ENCODE measurements at places on chromosomes 5 and 9.
A peak's percentile ranks its signal among the peaks of the same experiment; 100 is the strongest.

- DNase-seq = no peak
These were observed 100.5 kb upstream of the CCDC152 start for GRCh38 chr5:42655982-42656650.

DNA sequence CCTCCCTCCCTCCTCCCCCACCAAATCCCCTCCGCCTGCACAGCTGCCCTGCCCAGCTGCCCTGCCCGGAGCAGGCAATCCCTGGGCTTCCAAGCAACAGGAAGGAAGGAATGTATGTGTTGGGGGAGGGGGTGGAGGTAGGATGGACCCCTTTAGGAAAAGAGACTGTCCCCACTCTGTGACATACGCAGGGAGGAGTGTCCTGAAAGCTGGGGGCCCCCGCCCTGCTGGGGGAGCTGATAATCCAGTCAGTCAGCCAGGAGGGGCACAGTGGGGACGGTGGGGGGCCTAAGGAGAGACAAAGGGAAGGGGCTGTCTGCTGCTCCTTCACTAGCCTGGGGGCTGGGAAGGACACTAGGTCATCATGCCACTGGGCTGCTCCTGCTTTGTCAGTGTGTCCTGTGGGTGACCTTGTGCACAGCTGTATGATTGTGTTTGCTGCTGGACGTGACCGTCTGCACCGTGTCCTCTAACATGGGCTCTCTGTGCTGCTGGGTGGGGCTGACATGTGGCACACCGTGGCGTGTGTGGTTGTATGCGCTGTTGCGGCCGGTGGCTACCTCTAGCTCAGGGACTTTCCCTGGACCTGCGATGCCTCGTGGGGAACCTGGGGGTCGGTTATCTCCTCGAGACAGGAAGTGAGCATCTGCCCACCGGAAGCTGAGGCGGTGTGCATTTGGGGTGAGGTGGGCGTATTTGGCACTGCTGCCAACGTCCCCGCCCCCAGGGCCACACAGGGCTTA lies 3.0 kb downstream of the N4BP3 start:
- DNase-seq = peak; percentile 24

DNA sequence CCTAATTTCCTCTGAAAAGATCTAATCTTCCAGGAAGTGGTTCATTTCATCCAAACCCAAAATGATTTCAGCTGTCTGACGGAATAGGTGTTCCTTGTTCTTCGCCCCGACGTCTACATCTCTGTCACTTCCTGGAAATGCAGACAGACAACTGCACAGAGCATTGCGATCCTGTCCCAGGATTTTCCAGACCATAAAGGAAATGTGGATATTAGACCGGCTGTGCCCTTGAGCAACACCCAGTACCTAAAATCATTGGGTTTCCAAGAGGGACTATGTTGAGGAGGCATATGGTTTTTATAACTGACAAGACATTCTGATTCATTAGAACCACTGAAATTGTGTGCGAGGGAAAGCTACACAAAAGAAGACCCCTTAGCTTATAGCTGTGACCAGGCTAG lies 74.2 kb downstream of the MSX2 start:
- DNase-seq = no peak

DNA sequence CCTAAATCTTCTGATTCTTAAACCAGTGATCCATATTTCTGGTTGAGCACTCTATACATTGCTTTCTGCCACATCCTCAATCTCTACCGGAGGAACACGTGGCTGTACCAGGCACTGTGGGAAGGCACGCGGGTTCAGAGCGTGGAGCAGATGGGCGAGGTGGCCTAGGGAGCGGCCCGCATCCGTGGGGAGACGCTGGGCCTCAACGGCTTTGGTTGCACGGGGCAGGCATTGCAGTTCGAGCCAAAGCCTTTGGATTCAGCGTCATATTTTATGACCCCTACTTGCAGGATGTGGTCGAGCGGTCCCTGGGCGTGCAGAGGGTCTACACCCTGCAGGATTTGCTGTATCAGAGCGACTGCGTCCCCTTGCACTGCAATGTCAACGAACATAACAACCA lies 197.2 kb upstream of the RGMB start:
- no peak for DNase-seq

DNA sequence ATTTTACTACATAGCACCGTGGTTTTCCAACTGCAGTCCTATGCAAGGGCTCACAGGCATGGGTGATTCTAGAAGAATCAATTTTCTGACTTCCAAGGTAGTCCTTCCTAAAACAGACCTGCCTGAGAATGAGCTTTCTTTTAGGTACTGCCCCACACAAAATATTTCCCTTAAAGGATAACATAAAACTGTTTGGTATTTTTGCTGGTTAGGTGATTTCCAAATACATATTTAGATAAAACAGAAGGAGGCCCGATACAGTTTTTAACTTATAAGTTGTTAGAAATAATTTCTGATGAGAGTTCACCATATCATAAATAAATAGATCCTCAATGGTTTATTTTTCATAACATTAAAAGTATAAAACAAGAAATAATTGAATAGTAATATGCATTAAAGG lies 46.4 kb downstream of the COX7C start:
- DNase-seq = no peak

- no peak for DNase-seq
These were observed 312.0 kb upstream of the RGMB start for GRCh38 chr5:98461485-98461884.

- no peak for DNase-seq
These were observed 5.3 kb upstream of the SHOC1 start for GRCh38 chr9:111799915-111800526.

GRCh38 chr5:2204366-2205184 lies 321.9 kb upstream of the IRX4 start:
- no peak for DNase-seq

GRCh38 chr5:80990527-80990926 lies 30.4 kb downstream of the RASGRF2 start:
- DNase-seq = no peak

DNA sequence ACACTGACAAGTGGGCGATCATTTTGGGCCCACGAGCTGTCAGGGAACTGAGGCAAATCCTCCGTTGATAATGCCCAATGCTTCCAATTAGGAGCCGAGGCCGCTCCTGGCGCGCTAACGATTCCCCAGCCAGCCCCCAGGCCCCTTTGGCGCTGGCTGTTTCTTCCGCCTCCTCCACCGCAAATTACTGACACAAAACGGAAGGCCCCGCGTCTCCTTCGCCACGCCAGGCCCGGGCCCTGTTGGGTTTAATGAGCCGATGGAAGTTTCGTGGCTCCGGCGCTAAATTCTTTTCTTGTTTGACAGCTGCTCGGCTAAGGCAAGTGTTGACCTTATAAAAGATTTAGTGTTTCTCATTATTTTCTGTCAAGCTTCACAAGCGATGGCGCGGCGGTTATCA lies 25.7 kb upstream of the BARHL1 start:
- DNase-seq = no peak

DNA sequence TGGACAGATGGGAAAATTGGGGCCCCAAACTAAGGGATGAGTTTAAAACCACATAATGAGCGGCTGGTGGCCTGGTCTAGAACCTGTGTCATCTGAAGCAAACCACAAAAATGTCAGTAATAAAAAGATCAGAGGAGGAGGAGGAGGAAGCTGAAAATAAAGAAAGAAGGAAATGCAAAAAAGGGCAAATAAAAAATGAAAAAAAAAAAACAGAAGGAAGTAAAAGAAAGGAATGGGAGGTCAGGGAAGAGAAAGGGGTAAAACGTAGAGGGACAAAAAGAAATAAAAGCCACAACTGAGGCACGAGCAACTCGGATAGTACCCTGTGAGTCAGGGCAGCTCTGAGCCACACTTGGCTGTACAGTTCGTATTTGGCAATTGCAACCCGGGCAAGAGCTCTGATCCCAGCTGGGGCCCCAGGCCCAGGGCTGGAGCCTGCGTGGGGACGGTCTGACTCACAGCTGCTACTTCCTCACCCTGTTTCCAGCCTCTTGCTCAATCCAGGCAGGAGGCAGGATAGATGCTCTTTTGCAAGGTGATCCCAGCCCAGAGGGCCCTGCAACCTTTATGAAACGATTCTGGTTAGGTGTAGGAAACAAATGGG lies 137.9 kb upstream of the TRIM32 start:
- DNase-seq = peak; percentile 46

DNA sequence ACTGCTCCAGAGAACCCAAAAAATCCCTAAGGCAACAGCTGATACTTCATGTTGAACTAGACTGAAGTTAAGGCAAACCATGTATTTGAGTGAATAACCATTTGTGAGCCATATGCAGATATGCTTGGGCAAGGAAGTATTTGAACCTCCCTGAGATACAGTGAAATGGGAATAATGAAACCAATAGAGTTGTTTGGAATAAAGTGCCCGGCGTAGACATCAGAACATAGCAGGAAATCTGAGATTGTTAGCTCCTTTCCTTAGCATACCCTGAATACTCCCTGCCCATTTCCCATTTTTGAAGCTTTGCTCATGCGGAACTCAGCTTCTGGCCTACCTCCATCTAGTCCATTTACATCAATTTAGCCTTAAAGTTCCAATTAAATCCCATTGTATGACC lies 611.9 kb downstream of the EFNA5 start:
- no peak for DNase-seq

- peak; percentile 40 for DNase-seq
These were observed 116.7 kb downstream of the ADAMTS2 start for GRCh38 chr5:179228341-179229121.

GRCh38 chr9:69817202-69817601 lies 3.4 kb upstream of the CFAP95 start:
- DNase-seq = no peak

- DNase-seq = no peak
These were observed 89.8 kb downstream of the PTTG1 start for GRCh38 chr5:160511280-160511929.

DNA sequence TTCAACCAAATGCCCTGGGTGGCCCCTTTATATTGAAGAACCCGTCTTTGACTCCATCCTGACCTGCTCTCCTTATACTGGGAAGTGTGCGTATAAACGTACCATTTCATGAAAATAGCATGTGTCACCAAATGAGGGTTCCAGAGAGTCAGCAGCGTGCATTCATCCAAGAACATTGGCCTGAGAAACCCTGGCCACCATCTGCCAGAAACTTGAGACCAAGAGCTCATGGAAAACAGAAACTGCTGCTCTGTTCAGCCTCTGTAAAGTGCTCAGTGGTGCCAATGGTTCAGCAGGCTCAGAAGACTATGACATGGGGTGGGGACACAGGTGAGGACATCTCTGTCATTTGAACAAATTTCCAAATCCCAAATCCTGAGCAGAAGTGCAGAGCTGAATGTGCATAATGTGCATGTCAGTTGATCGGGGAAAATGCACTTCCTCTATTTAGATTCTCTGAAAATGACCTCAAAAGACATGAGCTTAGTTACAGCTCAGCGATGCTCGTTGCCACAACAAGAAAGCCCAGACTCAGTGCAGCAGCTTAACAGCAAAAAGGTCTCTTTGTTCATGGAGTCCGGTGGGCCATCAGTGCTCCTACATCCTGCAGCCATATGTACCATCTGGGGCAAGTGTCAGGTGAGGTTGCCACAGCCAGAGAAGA lies 176.1 kb downstream of the ATPSCKMT start:
- DNase-seq = no peak

GRCh38 chr9:112631313-112632070 lies 86.4 kb downstream of the INIP start:
- no peak for DNase-seq

DNA sequence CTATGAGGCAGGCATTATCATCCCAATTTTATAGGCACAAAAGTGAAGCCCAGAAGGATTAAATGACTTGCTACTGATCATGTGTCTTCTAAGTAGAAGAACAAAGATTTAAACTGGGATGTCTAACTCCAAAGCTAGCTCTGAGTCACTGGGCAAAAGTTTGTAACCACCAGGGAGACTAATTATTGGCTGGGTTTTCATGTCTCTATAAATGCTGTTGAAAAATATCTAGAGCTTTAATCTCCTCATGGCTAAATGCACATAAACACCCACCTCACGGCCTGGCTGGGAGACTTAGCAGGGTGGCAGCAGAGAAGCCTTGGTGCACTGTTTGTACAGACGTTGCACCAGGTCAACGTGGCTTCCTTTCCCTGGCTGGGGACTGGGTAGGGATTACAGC lies 144.6 kb downstream of the MELK start:
- no peak for DNase-seq

- DNase-seq = no peak
These were observed 48.8 kb downstream of the SLC1A3 start for GRCh38 chr5:36655161-36655560.

Measured in mucosa of descending colon (tissue), 3 donors.